H7 (cell line): ENCODE measurements at places on chromosomes 6 and 20.
A peak's percentile ranks its signal among the peaks of the same experiment; 100 is the strongest.

GRCh38 chr6:35209081-35209480, 4.7 kb upstream of the SCUBE3 start:
- no peak for DNase-seq

- no peak for DNase-seq
Measured at GRCh38 chr6:22041797-22042480, 254.9 kb downstream of the PRL start.

- no peak for DNase-seq
Measured at GRCh38 chr20:10669843-10670446, 3.9 kb downstream of the JAG1 start.

DNA sequence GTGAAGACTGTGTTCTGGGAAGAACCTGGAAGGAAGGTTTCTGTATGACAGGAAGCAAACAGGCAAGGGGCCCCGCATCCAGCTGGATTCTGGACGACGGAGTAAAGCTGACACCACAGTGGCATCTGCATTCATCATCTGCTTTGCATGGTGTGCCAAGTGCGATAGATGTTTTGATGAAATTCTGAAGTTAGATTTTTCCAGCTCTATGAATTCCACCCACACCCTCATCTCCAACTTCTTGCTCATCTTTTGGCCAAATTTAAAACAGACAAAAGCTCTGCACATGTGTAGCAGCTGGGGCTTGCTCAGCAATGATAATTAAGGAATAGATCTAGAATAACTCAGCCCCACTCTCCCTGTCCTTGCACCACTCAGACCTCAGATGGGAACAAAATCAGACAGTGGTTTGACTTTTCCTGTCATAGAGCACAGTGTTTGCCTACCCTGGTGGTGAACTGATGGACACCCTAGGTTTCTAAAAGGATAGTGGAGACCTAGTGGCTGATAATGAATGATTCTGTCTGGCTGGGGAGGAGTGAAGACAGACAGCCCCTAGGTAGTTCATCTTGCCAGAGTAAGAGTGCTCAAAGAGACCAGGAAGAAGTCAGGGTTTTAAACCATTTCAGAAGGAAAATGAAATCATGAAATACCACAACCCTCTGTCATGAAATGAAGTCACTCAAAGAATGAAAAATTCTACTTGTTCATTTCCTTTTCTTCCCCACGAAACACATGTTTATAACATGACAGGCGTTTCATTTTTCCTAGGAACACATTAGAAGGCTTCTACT, 85.8 kb downstream of the BCAS1 start:
- DNase-seq, result no peak

GRCh38 chr20:10724449-10725173, 50.8 kb upstream of the JAG1 start:
- DNase-seq, result no peak

- peak; percentile 92 for DNase-seq
Measured at GRCh38 chr6:44062771-44063560, 64.3 kb downstream of the MRPL14 start.

DNA sequence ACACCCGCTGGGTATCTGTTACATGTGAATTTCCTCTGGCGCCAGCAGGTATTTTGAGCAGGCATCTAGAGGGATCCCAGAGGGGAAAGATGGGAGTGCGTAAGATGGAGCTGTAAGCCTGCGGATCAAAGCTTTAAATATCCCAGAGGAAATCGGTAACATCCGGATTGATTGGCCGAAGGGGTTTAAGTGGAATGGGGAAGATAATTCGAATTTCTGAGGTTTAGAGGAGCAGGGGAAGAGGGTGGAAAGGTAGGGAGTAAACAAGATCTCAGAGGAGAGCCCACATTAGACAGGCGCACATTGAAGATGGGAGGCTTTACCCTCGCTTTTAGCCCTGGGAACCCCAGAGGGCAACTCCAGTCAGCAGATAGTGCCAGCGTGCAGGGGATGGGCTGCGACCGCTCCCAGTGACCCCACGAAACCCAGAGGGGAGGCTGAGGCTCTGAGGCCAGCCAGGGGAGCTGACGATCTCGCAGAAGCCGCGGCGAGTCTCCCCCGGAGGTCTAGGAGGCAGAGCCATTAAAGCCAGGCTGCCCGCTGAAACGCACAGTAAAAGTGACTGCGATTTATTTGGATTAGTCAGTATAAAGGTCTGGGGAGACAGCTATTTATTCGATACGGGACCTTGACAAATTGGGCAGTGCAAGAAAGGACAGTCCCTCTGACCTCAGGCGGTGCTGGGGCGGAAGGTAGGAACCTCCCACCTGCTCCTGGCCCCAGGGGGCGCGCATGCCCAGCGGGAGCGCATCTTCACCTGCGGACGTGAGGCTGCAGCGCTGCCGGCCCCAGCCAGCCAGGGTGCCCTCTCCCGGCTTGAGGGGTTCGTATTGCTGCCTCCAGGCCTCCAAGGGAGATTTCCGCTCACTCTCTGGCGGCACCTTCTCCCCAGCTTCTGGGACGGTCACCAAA, 34.3 kb upstream of the TCF21 start:
- peak; percentile 64 for DNase-seq

- DNase-seq, result no peak
Measured at GRCh38 chr6:53983301-53983700, 127.9 kb upstream of the MLIP start.

DNA sequence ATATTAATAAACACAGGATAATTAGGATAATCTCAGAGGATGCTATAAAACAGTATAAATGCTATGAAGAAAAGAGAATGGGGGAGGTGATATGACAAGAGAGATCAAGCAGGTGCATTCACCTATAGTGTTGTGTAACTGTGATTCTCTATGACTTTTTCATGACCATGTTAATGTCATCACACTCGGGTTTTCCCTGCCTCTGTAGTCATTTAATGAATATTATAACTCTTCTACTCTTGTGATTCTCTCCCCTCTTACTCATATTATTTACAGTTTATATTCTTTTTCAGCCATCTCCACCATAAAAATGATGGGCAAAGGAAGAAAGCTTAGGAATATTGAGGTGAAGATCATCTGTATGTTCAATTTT, 106.9 kb upstream of the SGK1 start:
- DNase-seq, result no peak

- DNase-seq, result no peak
Measured at GRCh38 chr20:24437196-24438082, 32.0 kb upstream of the SYNDIG1 start.

- no peak for DNase-seq
Measured at GRCh38 chr6:40205801-40206200, 271.5 kb upstream of the MOCS1 start.

GRCh38 chr6:144219056-144219685, 66.0 kb upstream of the UTRN start:
- peak; percentile 42 for DNase-seq

GRCh38 chr6:92289831-92290230, 1129.5 kb downstream of the EPHA7 start:
- no peak for DNase-seq

- DNase-seq, result no peak
Measured at GRCh38 chr20:4951299-4951698, 50.0 kb downstream of the SLC23A2 start.

DNA sequence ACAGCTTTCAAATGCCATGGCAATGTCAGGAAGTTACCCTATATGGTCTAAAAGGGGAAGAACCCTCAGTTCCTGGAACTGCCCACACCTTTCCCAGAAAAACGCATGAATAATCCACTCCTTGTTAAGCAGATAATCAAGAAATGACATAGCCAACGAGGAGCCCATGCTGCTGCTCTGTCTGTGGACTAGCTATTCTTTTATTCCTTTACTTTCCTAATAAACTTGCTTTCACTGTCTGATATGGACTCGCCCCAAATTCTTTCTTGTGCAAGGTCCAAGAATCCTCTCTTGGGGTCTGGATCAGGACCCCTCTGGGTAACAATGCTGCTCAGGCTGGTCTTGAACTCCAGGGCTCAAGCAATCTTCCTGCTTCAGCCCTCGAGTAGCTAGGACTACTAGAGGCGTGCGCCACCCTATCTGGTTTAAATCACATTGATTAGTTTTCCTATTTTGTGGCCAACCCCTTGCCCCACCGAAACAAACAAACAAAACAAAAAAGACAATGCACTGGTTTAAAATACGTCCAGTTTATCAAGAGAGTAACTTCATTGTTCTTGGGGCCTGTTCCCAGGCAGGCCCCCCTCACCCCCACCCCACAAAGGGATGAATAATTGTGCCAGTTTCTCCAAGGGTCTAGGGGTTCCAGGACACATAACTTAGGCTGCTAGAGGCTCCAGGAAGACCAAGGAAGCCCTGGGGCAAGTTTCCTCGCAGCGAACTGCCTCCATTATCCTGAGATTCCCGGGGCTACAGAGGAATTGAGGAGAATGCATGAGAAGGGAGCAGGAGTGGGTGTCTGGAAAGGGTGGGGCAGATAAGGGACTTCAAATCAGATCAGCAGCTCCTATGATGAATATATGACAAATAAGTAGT, 10.1 kb upstream of the AKAP12 start:
- no peak for DNase-seq

- no peak for DNase-seq
Measured at GRCh38 chr20:59191756-59192532, 28.3 kb downstream of the ZNF831 start.

GRCh38 chr20:43969501-43970182, 55.0 kb downstream of the TOX2 start:
- DNase-seq, result no peak

- no peak for DNase-seq
Measured at GRCh38 chr6:80531681-80532619, 425.5 kb downstream of the BCKDHB start.

DNA sequence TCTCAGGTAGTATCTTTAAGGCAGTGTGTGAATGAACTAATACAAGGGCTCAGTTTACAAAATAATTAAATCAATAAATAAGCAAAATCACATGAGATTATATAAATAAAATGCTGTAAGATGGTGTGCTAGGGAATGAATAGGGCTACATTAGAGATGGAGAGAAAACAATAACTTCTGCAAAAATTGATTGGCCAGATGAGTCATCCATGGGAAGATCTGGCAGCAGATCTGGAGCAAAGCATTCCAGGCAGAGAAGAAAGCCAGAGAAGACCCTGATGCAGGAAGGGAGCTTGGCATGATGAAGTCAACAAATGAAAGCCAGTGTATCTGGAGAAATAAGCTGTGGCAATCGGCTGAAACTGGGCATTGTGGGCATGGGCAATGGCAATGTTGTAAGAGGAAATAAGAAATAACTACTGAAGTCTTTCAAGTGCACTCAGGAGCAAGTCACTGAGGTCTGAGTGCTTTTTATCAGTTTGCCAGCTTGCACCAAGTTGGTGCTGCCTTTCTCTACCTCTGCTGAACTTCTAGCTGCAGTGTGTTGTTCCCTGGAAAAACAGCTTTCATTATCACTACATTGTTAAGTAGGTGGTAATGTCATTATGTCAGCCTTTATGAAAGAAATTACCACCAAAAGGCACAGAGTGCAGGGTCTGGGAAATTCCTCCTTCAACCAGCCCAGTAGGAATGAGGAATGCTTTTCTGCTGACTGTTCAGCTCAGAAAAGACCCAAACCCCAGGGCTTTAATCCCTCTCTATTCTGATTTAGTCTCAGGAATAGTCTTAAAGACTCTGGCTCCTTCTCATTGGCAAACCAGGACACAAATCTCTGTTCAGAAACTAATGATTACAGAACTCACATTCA, 231.6 kb downstream of the HTR1B start:
- no peak for DNase-seq

DNA sequence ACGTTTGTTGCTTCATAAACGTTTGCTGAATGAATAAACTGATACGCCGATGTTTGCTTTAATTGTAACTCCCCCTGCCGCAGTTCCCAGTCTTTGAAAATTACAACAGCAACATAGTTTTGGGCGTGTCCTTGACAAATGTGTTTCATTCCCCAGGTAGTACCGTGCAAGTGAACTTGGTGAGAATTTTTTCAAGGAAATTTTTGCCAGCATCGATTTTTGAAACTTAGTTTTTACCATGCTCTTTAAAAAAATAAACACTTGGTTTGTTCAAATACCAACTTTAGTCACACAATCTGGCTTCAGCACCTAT, 60.1 kb downstream of the FAM217A start:
- DNase-seq, result no peak

DNA sequence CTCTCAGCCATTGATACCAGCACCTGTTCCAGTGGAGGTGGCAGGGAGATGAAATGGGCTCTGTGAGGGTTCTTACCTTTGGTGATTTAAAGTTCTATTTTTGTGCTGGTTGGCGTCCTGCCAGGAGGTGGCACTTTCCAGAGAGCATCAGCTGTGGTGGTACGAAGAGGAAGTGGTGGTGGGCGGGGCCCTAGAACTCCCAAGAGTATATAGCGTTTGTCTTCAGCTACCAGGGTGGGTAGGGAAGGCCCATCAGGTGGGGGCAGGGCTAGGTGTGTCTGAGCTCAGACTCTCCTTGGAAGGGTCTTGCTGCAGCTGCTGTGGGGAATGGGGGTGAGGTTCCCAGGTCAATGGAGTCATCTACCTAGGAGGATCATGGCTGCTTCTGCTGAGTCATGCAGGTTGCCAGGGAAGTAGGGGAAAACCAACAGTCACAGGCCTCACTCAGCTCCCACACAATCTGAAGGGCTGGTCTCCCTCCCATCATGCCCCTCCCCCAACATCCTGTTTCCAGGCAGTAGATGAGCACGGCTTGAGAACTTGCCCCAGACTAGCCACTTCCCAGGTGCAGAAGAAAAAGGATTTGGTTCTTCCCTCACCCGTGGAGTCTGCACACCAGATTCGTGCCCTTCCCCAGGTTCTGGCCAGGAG, 46.6 kb downstream of the MOXD1 start:
- DNase-seq, result no peak

DNA sequence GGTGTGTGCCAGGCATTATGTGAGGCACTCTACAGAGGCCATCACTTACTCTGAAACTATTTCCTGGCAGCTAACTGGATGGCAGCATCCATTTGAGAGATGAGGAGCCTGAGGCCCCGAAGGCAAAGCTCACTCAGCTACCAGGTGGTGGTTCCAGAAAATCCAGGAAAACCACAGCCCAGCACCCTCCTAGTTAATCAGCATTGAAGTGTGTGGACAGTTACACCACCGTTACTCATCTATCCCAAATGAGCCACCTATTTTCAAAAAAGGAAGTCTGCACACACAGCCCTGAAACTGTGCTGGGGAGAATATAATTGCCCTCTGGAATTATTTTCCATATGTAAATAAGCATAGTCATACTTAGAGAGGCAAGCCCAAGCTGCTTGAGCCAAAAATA, 67.4 kb downstream of the CNBD2 start:
- DNase-seq, result no peak

DNA sequence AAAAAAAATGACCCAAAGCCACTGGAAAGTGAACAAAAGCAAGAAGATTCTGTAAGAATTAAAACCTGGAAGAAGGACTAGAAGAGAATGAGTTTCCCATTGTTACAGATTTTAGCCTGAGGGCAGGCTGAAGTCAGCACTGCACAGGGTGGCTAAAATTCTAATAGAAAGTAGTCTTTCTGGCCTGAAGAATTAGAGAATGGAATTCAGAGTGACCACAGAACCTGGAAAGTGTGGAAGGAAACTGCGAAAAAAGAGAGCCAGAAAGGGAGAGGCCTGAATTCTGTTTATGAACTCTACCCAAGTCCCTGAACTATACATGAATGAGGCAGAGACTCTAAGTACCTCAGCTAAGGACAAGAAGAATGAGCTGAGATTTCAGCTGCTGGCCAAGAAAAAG, 38.9 kb upstream of the FILIP1 start:
- DNase-seq, result no peak

DNA sequence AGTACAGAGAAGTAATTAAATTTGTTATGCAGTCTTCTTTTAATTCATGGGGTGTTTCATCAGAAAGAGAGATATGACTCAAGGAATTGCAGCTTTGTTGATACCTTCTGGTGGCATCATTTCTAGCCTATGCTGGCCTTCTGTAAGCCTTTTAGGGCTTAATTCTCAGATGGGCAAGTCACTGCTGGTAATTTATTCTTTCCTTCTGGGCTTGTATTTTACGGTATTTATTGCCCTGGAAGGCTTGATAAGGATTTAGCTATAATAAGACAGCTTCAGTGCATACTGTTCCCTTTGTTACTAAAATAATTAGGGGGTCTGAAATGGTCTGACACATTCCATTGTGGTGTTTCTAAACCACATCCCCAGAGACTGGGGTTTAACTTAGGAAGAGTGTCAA, 57.9 kb upstream of the EMILIN3 start:
- DNase-seq, result no peak
